ENCODE measurements at places on chromosomes 13 and 19. TPM values are rescaled to one million over a fixed set of nuclear protein-coding genes. Genes with fewer than 3 reads are reported as not detected.
A peak's percentile ranks its signal among the peaks of the same experiment; 100 is the strongest.

DNA sequence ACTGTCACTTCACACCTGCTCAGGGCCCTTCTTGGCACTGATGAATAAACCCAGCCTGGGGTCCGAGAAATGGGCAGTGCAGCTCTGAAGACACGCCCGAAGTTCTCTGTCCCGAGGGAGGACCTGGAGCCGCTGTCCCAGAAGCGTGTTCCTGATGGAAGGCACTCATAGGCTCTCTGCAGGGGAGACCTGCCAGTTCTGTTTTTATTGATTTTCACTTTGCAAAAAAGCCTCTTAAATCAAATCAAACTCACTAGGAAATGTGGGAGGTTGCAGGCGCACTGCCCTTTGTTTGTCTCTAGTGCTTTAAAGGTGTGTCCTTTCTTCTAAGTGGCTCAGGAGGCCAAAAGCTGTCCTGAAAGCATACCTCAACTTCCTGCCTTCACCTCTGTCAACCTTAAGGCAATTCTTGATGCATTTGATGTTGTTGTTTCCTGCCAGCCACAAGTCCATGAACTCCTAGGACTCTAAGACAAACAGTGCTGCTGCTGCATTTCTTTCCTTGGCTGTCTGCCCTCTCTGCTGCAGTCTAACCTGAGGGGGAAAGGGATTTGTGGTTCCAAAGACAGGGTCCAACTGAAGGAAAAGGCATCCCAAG is 663.2 kb downstream of the UQCRFS1 start:
- no peak for DNase-seq
- no peaks in the 10 kb centered on the region for H3K36me3 ChIP-seq
- no peak overlapping the region for H3K4me3 ChIP-seq
- H3K27ac ChIP-seq, result no peak overlapping the region

DNA sequence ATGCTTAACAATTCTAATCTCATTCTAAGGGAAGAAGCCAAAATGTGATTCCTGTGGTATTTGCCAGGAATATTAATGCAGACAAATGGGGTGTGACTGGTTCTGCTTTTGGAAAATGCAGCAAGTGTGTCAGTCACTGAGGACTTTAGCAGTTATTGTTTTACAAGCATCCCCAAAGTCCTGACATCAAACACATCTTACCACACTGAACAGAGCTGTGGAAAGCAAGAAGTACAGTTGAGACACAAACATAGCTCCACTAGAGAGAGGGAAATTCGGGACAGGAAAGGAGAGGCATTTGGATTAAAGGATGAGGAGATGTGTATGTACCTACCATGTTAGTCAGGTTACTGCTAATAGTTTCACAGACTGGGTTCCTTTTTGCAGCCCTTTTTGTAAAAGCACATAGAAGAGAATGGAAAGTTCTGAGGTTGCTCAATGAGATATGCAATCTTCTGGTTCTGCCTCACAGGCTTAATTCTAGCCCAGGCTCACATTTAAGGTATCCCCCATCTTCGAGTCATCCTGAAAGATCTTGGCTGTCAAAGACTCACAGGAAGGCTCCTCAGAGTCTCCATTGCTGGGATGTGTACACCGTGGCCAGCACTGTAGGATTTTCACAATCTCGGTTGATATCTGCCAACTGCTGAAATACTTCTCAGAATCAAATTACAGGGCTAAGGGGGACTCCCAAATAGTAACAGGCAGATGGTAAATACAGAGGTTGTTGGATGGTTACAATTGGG is 316.6 kb downstream of the DNAJC15 start:
- H3K27me3 ChIP-seq, result no peaks in the 10 kb centered on the region
- H3K4me3 ChIP-seq, result no peak overlapping the region
- no peaks in the 10 kb centered on the region for H3K4me1 ChIP-seq
- H3K36me3 ChIP-seq, result no peaks in the 10 kb centered on the region
- no peak for DNase-seq

- H3K27me3 ChIP-seq, result no peaks in the 10 kb centered on the region
- DNase-seq, result no peak
- H3K4me3 ChIP-seq, result no peak overlapping the region
- no peaks in the 10 kb centered on the region for H3K36me3 ChIP-seq
- H3K4me1 ChIP-seq, result no peaks in the 10 kb centered on the region
- no peak overlapping the region for H3K27ac ChIP-seq
Measured at GRCh38 chr13:108193806-108194205, 21.5 kb downstream of the LIG4 start.

- H3K27me3 ChIP-seq, result no peaks in the 10 kb centered on the region
- no peak overlapping the region for H3K27ac ChIP-seq
- H3K36me3 ChIP-seq, result no peaks in the 10 kb centered on the region
- H3K4me1 ChIP-seq, result no peaks in the 10 kb centered on the region
- H3K4me3 ChIP-seq, result no peak overlapping the region
Measured at GRCh38 chr19:13208672-13209483, 58.7 kb downstream of the IER2 start.

DNA sequence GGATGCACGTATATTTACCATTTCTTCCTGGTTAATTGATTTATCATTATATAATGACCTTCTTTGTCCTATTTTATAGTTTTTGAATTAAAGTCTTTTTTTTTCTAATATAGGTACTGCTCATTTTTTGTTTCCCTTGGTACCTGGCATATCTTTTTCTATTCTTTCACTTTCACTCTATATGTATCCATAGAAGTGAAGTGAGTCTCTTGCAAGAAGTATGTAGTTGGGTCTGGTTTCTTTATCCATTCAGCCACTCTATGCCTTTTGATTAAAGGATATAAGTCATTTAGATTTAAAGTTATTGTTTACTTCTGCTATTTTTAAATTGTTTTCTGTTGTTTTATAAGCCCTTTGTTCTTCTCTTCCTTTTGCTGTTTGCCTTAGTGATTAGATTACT is 194.3 kb upstream of the SLITRK6 start:
- H3K36me3 ChIP-seq, result no peaks in the 10 kb centered on the region
- H3K27ac ChIP-seq, result no peak overlapping the region
- no peak overlapping the region for H3K4me3 ChIP-seq
- no peak for DNase-seq

RAB4B gene
- 33.6 TPM for total RNA-seq

DNA sequence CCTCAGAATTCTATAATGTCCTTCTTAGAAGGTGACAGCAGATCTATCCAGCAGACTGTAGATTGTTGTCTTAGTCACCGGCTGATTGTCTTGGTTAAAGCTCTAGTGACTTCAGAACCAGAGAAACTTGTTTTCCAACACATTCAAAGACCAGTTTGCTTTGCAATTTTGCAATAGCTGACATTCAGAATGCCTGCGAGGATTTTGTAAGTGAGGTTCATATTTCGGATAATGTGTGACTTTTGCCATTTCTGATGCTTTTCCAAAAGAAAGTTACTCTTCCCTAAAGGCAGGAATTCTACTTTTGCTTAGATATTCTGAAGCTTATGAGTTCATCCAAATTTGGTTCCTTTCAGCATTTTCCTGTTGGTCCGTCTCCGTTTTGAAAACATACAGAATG is 13.2 kb downstream of the SPINT2 start:
- H3K27ac ChIP-seq, result peak overlapping the region; percentile 64
- peaks cover 30% of the 10 kb centered on the region for H3K4me1 ChIP-seq
- H3K36me3 ChIP-seq, result no peaks in the 10 kb centered on the region
- no peaks in the 10 kb centered on the region for H3K27me3 ChIP-seq
- H3K4me3 ChIP-seq, result no peak overlapping the region

DNA sequence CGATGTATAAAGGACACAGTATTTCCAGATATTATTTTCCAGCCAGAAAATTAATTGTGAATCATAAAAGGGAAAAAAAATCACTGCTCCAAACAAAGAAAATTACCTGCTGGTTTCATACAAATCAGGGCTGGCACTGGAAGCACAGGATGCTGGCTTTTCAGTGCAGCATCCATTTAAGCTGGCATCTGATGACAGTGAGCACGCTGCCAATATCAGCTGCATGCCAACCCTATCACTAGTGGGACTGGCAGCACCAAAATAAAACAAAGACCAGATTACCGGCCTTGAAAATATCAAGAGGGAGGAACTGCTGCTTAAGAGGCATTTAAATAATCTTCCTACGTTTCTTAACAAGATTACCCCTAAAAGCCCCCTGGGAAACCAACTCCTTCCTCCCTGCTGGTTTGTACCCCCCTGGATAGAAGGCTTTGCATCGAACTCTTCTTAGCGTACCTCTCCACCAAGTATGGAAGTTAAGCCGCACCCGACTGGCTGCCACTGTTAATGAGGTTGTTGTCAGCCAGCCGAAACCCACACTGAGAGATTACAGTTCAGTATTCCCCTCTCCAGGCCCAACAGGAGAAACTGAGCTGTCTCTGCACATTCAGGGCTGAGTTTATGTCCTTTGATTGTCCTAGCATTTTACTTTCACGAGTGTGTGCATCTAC is 257.8 kb downstream of the EFNB2 start:
- no peak overlapping the region for H3K4me3 ChIP-seq
- no peaks in the 10 kb centered on the region for H3K4me1 ChIP-seq
- H3K27me3 ChIP-seq, result no peaks in the 10 kb centered on the region
- no peak for DNase-seq

All from endothelial cell of umbilical vein (primary cell).